ENCODE measurements at places on chromosomes 12 and 14.

GRCh38 chr12:71653137-71653536, 10.5 kb downstream of the ZFC3H1 start:
- DNase-seq = no peak

DNA sequence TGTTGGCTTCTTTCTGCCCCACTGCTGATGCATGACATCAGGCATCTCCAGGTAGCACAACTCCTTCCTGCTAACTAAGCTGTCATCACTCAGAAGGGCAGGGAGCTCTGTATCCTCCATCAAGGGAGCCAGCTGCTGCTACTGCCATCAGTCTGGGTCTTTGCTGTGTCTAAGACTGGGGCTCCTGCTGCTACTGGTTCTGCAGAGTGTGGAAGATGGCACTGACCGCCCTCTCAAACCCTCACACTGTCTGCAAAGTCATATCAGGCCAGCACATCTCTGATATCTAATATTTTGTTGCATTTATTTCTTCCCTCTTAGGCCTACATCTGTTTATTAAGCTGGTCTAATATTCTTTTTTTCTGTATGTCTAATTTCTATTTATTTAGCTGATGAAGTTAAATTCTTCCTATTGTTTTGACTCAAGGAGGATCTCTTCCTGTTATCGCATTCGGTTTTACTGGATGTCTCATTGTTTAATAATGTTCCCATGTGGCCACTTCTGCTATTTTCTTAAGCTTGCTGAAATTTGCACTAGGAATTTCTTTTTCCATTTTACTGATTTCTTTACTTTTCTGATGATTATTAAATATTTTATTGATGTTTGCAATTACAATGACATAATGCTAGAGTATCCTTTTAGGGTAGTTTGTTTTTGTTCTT, 7.6 kb upstream of the E2F7 start:
- no peak for DNase-seq

- no peak for DNase-seq
Measured at GRCh38 chr12:66453844-66454243, 151.6 kb downstream of the HELB start.

- DNase-seq = no peak
Measured at GRCh38 chr12:27343255-27344000, 10.8 kb downstream of the BMAL2 start.

DNA sequence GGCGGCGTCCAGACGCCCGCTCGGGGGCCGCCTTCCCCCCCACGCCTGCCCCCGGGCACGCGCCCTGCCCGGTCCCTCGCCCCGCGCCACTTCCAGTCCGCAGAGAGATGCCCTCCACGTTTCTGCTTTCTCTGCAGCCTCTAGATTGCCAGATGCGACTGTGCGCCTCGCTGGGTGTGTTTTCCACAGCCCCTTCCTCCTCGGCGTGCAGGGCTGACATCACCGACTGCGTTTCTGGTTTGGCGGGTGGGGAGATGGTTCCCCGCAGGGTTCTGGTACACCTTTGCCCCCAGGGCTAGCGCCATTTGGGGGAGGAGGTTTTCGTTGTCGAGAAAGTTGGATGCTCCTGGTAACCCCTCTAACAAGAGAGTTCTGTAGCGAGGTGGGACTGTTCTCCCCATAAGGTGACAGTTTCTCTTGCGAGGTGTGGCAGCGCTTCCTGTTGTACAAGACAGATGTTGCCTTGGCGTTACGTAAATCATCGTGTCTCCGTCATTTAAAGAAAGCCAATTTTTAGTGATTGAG, 1.5 kb downstream of the CALM1 start:
- DNase-seq = peak; percentile 26

GRCh38 chr12:85782711-85783110, 53.5 kb downstream of the RASSF9 start:
- no peak for DNase-seq

- no peak for DNase-seq
Measured at GRCh38 chr14:77622366-77622961, 6.0 kb upstream of the SPTLC2 start.

DNA sequence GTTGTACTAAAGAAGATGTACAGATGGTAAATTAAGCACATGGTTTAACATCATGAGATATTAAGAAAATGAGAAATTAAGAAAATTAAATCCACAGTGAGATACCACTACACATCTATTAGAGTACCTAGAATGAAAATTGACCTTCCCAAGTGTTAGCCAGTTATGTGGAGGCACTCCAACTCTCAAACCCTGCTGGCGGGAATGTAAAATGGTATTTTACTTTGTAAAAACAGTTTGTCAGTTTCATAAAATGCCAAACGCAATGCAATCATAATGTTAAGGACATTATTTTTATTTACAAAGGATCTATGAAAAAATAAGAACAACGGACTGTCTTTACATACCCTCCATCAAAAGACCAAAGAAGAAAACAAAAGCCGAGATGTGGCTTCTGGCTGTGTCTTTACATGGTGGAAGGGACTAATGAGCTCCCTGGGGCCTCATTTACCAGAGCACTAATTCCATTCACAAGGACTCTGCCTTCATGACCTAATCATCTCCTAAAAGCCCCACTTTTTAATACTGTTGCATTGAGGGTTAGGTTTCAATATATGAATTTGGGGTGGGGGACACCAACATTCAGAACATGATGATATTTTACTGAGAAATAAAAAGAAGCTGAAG, 1178.7 kb downstream of the AACS start:
- no peak for DNase-seq

DNA sequence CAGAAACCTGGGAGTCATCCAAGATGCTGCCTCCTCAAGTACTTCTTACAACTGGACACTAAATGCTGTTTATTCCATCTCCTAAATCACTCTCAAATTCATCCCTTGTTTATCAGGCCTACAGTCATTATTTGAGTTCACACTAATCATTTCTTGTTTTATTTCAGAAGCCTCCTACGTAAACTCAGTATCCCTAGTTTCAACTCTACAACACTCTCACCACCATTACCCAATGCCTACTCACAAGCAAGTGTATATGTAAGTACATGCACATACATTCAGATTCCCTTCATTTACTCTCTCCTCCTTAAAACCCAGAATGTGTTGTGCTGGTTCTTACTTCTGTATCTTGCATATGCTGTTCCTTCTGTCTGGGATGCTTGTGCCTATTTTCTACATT, 43.0 kb downstream of the DDHD1 start:
- no peak for DNase-seq

GRCh38 chr14:59739794-59740193, 130.8 kb downstream of the RTN1 start:
- DNase-seq = no peak

DNA sequence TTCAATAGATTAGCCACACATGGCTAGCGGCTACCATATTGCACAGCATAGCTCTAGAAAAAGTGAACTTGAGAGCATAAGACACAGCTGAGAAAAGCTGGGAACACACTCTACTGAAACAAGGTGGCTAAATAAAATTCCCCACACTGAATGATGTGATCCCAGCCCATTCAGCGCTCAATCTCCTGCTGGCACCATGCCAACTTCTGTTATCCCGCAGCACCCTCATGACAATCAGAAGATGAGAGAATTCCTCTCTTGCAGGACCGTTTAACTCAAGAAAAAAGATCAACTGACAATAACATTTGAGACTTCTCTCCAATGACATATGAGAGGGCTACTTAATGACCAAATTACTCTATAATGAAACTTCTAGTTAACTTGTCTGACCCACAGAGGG, 115.4 kb downstream of the ADAMTS20 start:
- DNase-seq = no peak

- DNase-seq = peak; percentile 56
Measured at GRCh38 chr12:85280165-85280983, at the start of gene ALX1. Gene ALX1, plus strand, starts transcription at chr12:85280220. Its CDS starts 42 bp downstream, at chr12:85280262.
